Lower leg skin (tissue), 4 donors: ENCODE measurements at places on chromosomes 13 and 19. TPM values are rescaled to one million over a fixed set of nuclear protein-coding genes. Genes with fewer than 3 reads are reported as not detected.

Gene HIPK4
- total RNA-seq = 0.88 TPM

Gene CGB7
- total RNA-seq = 1.1 TPM

Gene SBSN
- 2,263 TPM for total RNA-seq

Gene HCN2
- total RNA-seq = 0.65 TPM

Gene KIR2DL4
- not detected for total RNA-seq

Gene UHRF1
- total RNA-seq = 0.97 TPM

Gene MVB12A
- total RNA-seq = 86.4 TPM

Gene CCNE1
- total RNA-seq = 9.1 TPM

Gene ETV2
- 1.2 TPM for total RNA-seq

Gene MIPEP
- total RNA-seq = 50.4 TPM

Gene ZNF69
- total RNA-seq = 5.5 TPM

Gene PPFIA3
- total RNA-seq = 78.1 TPM

Gene IZUMO4
- 7.5 TPM for total RNA-seq

Gene ECSIT
- total RNA-seq = 82.8 TPM
